Foreskin keratinocyte (primary cell): ENCODE measurements at places on chromosomes 6 and 20. TPM values are rescaled to one million over a fixed set of nuclear protein-coding genes. Genes with fewer than 3 reads are reported as not detected.
A peak's percentile ranks its signal among the peaks of the same experiment; 100 is the strongest.

DNA sequence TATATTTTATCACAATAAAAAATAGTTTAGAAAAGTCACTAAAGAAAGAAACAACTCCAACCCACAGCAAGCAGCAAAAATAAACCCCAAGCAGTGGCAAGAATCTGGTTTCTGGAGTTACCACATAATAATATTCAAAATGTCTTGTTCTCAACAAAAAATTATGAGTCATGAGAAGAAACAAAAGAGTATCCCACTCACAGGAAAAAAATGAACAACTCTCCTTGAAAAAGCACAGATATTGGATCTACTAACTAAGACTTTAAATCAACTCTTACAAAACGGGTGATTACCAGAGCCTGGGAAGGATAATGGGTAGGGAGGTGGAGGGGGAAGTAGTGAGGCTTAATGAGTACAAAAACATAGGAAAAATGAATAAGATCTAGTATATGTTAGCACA lies 425.6 kb downstream of the PLCB1 start:
- DNase-seq = peak; percentile 39

GRCh38 chr6:157406661-157407060 lies 25.7 kb downstream of the ZDHHC14 start:
- no peak for DNase-seq

GRCh38 chr6:118186672-118187567 lies 279.9 kb downstream of the SLC35F1 start:
- DNase-seq = no peak

ADAM33 gene
- polyA plus RNA-seq = not detected in 2 replicates

PLCB4 gene
- polyA plus RNA-seq = 0.40 and 0.49 TPM in 2 replicates

F13A1 gene
- polyA plus RNA-seq = not detected in 2 replicates

- no peak for DNase-seq
These were observed 40.8 kb upstream of the FOXP4 start for GRCh38 chr6:41505122-41506049.

OSBPL2 gene
- polyA plus RNA-seq = 13.0 and 13.2 TPM in 2 replicates

GJA1 gene
- 33.8 and 44.4 TPM in 2 replicates for polyA plus RNA-seq

- peak; percentile 79 for DNase-seq
These were observed 10.5 kb downstream of the RAE1 start for GRCh38 chr20:57361517-57361916.

GRCh38 chr6:108916026-108916686 lies 67.9 kb downstream of the ARMC2 start:
- no peak for DNase-seq
